ENCODE measurements at places on chromosomes 6 and 20.

- no peak for DNase-seq
Observed at GRCh38 chr6:131173680-131174079, 38.4 kb downstream of the AKAP7 start.

GRCh38 chr6:2480267-2480966 lies 235.0 kb upstream of the GMDS start:
- DNase-seq = no peak

DNA sequence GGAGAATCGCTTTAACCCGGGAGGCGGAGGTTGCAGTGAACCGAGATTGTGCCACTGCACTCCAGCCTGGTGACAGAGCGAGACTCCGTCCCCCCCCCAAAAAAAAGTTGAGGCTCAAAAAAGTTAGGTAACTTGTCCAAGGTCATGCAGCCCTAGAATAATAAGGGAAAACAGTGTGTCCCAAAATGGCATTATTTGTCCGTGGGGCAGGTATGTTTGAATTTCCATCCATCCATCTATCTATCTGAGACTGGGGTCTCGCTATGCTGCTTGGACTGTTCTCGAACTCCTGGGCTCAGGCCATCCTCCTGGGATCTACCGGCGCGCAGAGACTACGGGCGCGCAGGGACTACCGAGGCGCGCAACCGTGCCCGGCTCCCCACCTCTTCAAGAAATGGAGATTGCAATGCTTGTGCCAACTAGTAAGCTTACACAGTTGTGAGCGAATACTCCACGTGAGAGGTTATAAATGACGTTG lies 374 bp upstream of the ABCC10 start:
- DNase-seq = no peak

- no peak for DNase-seq
Observed at GRCh38 chr6:92160226-92160625, 1259.1 kb downstream of the EPHA7 start.

DNA sequence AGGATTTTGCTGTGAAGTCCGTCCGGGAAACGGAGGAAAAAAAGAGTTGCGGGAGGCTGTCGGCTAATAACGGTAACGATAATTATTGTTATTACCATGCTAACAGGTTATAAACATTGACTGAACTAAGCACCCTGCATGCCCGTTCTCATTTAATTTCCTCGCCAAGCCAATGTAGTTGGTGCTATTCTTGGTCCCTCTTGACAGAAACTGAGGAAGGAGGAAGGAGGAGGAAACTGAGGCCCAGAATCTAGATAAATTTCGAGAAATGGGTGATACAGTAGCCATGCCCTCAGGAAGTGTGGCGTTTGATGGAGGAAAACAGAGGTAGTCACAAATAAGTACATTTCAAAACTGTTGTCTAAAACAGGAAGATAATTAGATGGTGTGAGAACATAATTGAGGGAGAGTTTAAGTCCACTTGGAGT lies 474 bp downstream of the TPX2 start:
- DNase-seq = no peak

GRCh38 chr20:13422637-13423036 lies 201.6 kb downstream of the ISM1 start:
- DNase-seq = no peak

GRCh38 chr6:108560463-108561308 lies at the start of gene FOXO3:
TSS of gene FOXO3 (plus strand) at chr6:108560917. CDS start at chr6:108561209, 292 bp downstream.
- no peak for DNase-seq

- no peak for DNase-seq
Observed at GRCh38 chr6:13012977-13013680, 296.6 kb downstream of the PHACTR1 start.

- no peak for DNase-seq
Observed at GRCh38 chr20:33629533-33629932, 32.6 kb upstream of the C20orf144 start.

GRCh38 chr6:35492258-35492973 lies 4.5 kb downstream of the TEAD3 start:
- DNase-seq = no peak

- DNase-seq = no peak
Observed at GRCh38 chr6:169397684-169398083, 144.0 kb upstream of the THBS2 start.

DNA sequence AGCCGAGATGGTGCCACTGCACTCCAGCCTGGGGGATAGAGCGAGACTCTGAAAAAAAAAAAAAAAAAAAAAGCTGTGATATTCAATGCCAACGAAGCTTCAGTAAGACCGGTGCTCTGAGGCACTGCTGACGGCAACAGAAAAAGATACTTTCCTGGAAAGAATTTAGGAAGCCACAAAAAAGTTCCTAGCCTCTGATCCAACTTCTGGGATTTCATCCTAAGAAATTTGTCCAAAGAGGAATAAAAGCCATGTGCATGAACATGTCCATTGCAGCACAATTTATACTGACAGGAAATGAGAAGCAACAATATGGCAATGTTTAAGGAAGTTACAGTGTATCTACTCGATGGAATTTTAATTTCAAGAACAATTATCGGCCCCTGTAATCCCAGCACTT lies 24.5 kb upstream of the CARMIL1 start:
- no peak for DNase-seq

- DNase-seq = peak; percentile 23
Observed at GRCh38 chr6:39934131-39934757, at the start of gene MOCS1. TSS of gene MOCS1 (minus strand) at chr6:39934462. CDS start at chr6:39934417, 45 bp downstream.

- no peak for DNase-seq
Observed at GRCh38 chr20:18224968-18225568, 63.3 kb upstream of the ZNF133 start.

- no peak for DNase-seq
Observed at GRCh38 chr6:25054469-25054868, 118.7 kb upstream of the RIPOR2 start.

DNA sequence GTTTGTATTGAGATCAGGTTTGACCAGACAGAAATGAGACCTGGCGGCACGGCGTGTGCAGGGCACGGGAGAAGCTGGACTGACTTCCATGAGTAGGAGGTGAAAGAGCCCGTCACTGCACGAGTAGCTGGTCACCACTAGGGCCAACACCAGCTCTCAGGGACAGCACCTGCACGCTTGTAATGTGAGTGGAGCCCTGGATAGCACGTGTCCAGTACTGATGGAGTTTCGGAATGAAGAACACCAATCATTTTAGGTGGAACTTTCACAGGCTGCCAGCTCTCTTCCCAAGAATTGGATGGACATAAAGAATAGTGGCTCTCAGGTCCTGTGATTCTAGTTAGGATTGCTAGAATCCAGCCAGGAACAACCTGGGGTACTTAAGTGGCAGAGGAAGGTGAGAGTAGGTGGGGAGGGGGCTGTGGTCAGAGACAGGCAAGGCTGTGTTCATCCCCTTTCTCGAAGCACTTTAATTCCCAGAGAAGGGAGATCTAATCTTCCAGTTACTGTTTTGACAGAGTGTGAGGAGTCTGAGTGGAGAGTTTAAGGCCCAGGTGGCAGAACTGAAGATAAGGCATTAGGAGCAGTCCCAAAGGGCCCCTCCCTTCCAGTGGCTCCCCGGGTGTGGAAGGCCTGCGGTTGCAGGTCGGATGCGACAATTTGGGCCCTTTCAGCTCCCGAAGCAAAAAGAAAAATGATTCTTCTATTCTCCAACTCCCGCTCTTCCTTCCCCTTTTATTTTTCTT lies 314.8 kb downstream of the QKI start:
- DNase-seq = no peak

- DNase-seq = no peak
Observed at GRCh38 chr6:51648236-51648635, 439.2 kb downstream of the PKHD1 start.

DNA sequence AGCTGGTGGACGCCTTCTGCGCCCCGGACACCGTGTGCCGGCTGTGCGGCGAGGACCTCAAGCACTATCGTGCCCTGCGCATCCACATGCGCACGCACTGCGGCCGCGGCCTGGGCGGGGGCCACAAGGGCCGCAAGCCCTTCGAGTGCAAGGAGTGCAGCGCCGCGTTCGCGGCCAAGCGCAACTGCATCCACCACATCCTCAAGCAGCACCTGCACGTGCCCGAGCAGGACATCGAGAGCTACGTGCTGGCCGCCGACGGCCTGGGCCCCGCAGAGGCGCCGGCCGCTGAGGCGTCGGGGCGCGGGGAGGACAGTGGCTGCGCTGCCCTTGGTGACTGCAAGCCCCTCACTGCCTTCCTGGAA lies 82.7 kb downstream of the SSR1 start:
- no peak for DNase-seq

DNA sequence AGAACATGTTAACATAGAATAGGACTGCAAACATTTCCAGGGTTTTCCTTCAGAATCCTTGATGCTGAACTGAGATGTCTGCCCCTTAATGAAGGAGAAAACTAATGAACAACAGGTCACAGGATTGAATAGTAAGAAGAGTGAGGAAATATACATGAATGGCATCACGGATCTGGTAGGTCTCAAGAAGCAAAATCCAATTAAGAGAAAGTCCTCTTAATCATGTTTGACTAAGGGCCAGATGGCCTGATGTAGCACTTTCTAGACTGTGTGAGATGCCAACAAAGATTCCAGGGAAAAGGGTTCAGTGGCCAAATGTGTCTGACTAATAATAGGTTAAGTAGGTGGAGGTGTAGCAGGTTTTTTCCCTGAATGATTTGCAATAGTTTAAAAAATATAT lies 13.7 kb upstream of the SHPRH start:
- no peak for DNase-seq

DNA sequence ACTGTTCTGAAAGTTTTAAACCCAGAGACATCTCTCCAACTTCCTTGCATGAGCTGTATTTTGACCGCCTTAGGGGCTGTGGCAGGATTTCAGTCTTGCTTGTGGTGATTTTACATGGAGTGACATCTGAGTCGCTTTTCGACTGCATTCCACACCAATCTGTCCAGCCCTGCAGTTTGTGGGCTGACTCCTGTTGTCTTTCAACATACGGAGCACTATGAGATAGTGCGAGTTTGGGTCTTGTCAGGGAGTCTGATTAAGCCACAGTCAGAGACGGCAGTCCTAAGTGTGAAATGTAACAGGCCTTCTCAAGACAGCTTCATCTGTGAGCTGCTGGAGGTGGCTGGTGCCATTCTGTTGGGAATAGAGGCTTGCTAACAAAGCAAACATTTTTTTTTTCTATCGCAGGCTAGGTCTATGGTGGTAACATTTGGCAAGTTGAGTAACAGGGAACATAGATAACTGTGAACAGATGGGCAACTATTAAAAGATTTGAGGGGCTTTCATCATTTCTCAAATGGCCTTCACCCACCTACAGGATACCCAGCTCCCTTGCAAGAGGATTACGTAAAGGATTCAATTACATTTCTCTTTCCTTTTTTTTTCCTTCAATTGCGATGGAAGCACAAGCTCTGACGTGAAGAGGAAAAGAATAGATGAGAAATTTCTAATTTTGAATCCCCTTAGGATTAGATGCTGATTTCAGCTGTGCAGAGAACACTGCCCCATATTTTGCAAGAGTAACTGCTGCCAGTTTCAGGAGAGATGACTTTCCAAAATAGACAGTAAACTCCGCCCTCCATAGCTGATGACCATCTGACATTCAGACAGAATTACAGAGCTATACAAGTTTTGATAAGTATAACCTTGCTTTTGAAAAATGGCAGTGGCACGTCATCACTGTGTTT lies 25.1 kb downstream of the CAP2 start:
- no peak for DNase-seq

DNA sequence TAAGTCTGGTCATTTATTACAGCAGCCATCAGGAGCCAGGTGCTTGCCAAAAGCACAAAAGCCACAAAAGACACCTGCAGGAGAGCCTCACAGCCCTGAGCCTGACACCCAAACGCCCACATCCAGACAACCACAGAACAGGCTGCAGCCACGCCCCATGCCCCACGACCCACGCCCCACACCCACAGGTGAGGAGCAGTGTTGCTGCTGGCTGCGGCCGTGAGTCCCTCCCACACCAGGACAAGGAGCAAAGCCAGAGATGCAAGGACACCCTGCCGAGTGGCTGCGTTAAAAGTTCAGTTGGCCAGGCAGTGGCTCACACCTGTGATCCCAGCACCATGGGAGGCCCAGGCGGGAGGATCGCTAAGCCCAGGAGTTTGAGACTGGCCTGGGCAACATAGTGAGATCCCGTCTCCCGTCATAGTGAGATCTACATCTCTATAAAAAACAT lies 43.0 kb downstream of the SLC2A4RG start:
- no peak for DNase-seq

- no peak for DNase-seq
Observed at GRCh38 chr20:40698744-40699143, 9.7 kb upstream of the MAFB start.

DNA sequence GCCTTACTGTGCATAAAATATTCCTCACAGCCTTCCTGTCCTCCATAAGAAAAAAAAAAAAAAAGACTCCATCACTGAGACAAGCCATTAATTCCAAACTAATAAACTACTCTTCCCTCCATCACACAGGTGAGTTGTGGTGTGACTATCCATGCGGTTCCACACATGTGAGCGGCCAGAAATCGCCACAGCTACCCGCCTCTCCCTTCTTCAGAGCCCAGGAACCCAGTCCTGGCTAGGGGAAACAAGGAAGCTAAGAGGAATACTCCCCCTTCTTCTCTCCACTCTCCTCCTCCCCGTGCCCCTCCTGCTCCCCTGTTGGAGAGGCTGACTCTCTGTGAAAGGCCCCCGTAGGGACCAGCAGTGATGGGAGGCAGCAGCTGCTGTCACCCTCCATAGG lies 128.6 kb upstream of the ARID1B start:
- no peak for DNase-seq

Measured in activated CD8-positive, alpha-beta memory T cell treated with anti-CD3 and anti-CD28 coated beads for 1 hour (primary cell).